Stimulated activated CD8-positive, alpha-beta memory T cell treated with anti-CD3 and anti-CD28 coated beads, Interleukin-4, amount 100 ng/mL, for 4 hours (primary cell): ENCODE measurements at places on chromosomes 7 and 10.
A peak's percentile ranks its signal among the peaks of the same experiment; 100 is the strongest.

GRCh38 chr7:23062452-23062851 lies 43.1 kb upstream of the KLHL7 start:
- no peak for DNase-seq

- no peak for DNase-seq
Observed at GRCh38 chr7:76512941-76513816, 2.8 kb downstream of the UPK3B start.

- no peak for DNase-seq
Observed at GRCh38 chr10:96124230-96125141, 5.6 kb upstream of the ZNF518A start.

GRCh38 chr7:138460649-138461607 lies 869 bp downstream of the TRIM24 start:
- DNase-seq, result peak; percentile 11

- DNase-seq, result no peak
Observed at GRCh38 chr10:44990965-44991364, 9.8 kb upstream of the ZNF22 start.

- DNase-seq, result no peak
Observed at GRCh38 chr10:124014416-124015154, 78.8 kb downstream of the CHST15 start.

GRCh38 chr7:80646083-80646865 lies 7.8 kb downstream of the CD36 start:
- DNase-seq, result no peak

- DNase-seq, result no peak
Observed at GRCh38 chr7:5450549-5451327, 27.1 kb upstream of the TNRC18 start.

GRCh38 chr10:58638388-58638787 lies 125.7 kb downstream of the BICC1 start:
- DNase-seq, result no peak

DNA sequence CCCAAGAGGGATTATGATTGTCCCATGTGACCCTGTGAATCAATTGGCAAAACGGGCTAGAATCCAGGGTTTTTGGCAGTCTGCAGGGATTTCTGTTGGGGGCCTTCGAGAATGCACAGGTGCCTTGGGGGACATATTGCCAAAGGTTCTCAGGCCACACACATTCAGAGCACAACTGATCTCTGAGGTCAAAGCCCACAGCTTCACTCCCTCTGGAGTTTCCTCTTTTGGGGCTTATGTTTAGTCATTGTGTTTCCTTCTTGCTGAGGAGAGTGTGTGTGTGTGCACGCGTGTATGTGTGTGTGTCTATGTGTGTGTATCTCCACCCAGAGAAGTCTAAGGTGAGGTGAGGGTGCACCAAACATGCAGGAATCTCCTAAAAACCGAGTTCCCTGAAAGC lies 8.8 kb downstream of the PPIF start:
- no peak for DNase-seq

GRCh38 chr10:120131183-120131582 lies 238.7 kb downstream of the SEC23IP start:
- no peak for DNase-seq

- no peak for DNase-seq
Observed at GRCh38 chr10:102868911-102869257, 386 bp upstream of the AS3MT start.

- DNase-seq, result no peak
Observed at GRCh38 chr10:95262763-95263518, 27.9 kb downstream of the PDLIM1 start.

DNA sequence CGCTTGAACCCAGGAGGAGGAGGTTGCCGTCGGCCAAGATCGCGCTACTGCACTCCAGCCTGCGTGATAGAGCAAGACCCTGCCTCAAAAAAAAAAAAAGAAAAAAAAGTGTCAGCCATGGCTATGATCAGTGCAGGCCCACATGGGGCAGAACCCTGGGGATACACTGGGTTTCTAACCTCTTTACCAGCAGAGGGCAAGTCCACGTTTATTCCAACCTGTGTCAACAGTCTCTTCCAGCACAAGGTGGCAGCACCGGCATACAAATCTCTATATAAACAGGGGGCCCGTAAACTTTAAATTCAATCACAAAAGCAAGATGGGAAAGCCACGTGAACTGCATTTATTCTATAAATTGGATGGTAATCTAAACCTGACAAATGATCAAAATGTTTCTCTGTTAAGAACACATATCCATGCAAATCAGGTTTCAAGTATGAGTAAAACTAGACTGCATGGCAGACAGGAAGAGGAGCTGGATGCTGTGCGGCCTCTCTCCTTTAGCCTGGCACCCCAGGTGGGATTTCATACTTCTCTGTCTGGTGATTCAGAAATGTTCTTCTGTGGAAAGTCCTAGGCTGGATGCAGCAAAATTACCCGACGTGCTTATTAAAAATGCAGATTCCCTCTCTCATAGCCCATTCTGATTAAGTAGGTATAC lies 60.0 kb upstream of the STEAP1B start:
- no peak for DNase-seq

DNA sequence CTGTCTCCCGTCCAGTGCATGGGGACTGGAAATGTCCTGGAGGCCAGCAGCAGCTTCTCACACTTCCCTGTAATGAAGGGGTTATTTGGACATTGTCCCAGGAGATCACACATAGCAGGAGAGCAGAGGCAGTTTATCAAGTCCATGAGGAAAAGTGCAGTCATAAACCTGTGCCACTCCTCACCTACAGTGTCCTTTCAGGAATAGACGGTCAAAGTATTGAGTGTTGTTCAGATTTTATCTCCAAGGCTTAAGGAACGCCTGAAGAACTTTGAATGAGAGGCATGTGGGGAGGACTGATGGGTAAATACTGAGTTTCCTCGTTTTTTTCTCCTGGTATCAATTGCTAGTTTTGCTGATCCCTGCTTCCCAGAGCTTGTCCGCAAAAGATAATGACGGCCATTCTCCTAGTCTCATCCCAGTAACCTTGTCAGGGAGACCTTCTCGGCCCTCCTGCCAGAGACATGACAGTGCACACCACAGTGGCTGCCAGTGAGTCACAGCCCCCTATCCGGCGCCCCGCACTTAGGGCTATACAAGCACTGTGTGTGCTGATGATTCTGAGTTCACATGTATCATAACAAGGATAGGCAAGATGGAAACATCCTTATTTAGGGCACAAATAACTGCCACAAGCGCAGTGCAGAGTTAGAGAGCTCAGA lies 495.5 kb upstream of the MGMT start:
- no peak for DNase-seq
